ENCODE measurements at places on chromosomes 6 and 20.

DNA sequence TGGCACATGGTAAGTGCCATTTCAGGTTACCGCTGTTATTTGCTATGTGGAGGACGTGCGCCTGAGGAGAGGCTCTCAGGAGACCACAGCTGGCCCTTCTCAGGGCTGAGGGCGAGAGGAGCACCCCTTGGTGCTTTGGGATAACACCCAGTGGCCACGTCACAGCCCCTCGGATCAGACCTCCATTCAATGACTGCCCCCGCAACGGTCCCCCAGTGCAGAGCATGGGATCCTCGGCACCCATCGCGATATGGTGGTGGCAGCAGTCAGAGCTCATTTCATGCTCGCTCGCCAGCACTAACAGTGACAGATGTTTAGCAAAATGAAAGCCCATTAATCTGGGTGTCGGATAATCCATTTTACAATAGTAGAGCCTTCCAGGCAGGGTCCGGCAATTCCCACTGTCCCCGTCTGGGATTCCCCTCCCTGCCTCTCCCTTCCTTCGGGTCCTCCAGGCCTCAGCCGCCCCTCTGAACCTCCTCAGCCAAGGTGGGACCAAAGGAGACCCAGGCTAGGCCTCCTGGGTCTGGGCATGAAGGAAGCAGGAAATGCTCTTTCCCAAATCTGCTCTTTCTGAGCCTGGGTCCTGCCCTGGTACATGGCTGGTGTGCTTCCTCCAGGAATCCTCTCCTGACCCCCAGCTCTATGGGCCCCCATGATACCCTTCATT lies 117.1 kb downstream of the GRM4 start:
- DNase-seq, result no peak

DNA sequence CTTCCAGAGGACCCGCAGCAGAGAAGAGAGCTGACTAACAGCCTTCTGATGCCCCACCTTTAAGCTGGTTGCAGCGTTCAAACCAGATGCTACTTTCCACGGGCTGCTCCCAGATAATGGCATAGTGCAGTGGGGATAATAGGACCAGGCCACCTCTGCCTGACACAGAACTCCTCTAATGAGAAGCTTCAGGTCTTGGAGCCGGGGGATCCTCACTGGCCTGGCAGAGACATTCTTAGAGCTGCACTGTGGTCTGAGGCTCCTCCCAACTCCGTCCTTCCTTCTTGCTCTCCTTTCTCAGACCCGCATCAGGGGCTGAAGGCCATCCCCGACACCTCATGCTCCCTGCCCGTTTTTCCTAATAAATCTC lies 206.6 kb upstream of the MARCKS start:
- DNase-seq, result no peak

GRCh38 chr6:162706232-162706631 lies 21.3 kb downstream of the PRKN start:
- peak; percentile 85 for DNase-seq

DNA sequence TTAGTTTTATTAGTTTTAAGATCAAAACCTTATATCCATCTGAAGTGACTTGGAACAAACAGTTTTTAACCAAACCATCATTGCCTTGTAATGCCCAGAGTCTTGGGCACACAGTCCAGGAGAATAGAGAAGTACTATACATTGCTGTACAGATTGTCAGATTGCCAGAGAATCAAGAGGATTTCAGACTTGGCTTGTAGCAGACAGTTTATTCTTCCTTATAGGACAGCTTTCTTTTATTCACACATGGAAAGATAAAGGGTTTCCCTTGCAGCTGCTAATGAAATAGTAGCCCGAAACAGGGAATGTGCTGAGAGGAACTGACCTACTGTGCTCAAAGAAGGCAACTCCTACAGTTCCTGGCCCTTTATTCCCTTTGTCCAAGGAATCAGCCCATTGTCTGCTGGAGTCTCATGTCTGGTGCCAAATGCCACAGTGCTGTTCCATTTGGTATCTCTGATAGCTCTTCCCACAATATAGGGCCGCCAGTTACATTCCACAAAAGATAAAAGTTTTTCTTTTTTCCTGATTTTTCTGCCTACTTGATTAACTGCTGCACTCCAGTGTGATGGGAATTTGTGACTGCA lies 30.6 kb downstream of the DCBLD1 start:
- DNase-seq, result no peak

GRCh38 chr6:155483858-155484257 lies 28.2 kb upstream of the NOX3 start:
- DNase-seq, result no peak

- DNase-seq, result no peak
Observed at GRCh38 chr6:12717356-12717755, 789 bp downstream of the PHACTR1 start.

DNA sequence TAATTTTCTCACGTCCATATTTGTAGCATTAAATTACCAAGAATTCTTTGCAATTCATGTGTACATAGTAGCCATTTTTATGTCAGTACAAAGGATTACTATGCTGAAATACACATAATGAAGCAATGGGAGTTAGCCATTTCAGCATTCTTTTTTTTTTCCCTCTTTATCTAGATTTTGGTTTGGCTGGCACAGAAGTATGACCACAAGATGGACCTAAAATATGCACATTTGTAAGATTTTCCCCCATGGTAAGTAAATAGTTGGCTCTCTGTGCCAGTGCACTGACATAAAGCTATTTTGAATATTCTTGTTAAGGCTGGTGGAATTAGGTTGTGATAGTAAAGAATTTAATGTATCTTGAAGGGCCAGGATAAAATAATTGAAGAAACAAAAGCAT lies 486.1 kb upstream of the BTBD3 start:
- no peak for DNase-seq

DNA sequence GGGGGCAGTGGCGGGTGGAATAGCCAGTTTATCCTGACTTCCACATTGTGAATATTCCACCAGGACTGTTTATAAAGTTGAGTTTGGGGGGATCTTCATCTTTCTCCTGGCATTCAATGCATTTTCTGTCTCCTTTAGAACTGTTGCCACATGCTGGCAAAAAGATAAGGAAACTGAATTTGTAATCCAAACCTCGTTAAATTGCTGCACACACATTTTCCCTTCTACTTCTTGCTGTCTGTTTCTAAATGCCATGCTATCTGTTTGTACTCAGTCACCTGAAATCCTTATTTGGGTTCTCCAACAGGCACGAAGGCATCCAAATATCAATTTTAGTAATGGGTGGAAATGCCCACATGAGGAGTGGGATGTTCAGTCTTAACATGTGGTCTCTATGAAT lies 180.2 kb upstream of the CCN2 start:
- DNase-seq, result no peak

GRCh38 chr20:17542993-17543412 lies 11.8 kb upstream of the BFSP1 start:
- DNase-seq, result no peak

DNA sequence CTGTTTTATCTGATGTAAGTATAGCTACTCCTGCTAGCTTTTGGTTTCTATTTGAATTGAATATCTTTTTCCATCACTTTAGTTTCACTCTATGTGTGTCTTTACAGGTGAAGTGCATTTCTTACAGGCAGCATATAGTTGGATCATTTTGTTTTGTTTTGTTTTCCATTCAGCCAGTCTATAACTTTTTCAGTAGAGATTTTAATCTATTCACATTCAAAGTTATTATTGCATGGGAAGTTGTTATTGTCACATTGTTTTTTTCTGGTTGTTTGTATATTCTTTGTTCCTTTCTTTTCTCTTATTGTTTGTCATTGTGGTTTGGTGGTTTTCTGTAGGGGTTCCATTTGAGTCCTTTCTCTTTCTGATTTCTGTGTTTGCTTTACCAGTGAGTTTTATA lies 151.2 kb downstream of the PDE10A start:
- no peak for DNase-seq

DNA sequence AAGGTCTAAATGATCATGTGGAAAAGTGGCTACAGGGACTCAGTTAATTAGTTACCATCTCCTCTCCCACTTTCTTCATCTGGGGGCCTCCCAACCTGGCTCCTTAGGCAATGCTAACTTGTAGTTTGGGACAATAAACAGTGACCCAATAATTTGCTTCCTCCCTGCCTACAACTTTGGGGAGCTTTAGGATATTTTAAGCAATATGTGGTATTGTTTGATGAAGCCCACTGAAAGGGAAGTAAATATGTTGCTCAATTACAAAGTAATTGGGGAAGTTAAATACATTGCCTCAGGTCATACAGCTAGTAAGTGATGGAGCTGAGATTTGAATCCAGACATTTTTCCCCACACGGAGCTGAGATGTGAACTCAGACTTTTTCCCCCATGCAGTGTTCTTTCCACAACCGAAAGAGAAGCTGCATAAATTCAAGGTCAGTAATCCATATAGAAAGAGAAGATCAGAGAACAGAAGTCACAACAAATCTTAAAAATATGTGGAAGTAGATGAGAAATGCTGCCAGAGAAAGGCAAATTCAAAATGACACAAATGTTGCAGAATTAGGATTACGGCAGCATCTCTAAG lies 26.6 kb downstream of the ZHX3 start:
- peak; percentile 68 for DNase-seq

DNA sequence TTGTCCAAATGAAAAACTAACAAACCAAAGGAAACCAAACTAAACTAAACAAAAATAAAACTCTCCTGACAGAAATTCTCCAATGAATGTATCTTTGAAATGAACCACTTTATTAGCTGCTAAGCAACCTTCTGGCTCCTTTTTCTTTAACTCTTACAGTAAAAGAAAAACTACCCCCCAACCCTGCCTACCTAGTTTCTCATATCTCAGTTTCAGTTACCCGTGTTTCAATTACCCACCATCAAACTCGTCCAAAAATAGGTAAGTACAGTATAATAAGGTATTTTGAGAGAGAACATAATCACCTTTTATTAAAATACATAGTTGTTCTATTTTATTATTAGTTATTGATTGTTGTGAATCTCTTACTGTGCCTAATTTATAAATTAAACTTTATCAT lies 177.4 kb upstream of the THEMIS start:
- no peak for DNase-seq

- no peak for DNase-seq
Observed at GRCh38 chr6:114171473-114171872, 171.3 kb downstream of the HS3ST5 start.

GRCh38 chr6:132052096-132052495 lies 100.9 kb upstream of the CCN2 start:
- DNase-seq, result no peak

DNA sequence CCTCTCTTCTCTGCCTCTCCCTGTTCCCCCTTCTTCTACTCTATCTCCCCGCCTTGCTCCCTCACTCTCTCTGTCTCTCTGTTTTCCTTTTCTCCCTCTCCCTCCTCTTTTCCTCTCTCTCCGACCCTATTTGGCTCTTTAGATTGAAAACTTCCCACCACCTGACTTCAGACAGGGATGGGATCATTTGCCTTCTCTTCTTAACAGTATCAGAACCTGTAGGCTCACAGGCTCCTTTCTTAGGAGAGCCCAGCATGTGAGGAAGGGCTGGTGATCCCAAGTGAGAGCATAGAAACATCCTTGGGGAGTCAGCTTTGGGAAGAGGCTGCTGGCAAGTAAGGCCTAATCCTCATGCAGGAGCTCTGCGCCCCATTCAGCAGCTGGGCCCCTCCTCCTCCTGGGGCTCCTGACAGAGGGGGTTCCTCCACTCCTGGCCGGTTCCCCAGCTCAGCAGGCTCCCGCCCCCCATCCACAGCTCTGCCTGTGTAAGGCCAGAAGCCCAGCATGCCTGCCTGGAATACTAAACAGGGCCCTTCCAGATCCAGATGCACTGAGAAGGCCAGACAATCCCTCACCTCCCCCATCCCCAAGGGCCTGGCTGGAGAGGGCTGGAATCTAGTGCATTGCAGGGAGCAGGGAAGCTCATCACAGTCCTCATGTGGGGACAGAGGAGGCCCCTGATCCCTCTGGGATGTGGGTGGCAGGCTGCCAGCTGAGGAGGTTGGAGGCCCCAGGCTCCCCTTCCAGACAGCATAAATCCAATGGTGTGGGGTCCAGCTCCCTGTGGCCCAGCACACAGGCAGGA lies 93.4 kb downstream of the PTPRT start:
- DNase-seq, result no peak

DNA sequence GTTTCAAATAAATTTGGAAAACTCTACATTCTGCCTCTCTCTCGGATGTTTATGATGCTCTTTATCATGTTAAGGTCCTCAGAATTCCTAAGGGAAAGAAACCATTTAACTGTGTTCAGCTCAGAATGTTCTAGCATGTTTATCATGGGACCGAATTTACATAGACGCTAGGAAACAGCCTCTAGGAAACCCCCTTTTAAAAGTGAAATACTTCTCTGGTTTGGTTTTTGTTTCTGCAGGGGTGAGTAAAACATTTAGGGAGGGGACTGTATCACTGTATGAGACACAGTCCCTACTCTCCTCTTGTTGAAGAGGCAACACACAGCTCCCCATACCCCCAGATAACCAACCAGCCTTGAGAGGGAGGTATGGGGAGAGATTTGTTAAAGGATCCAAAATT lies 267.6 kb upstream of the SUPT3H start:
- DNase-seq, result no peak

- no peak for DNase-seq
Observed at GRCh38 chr6:32608362-32608761, 18.7 kb upstream of the HLA-DRB1 start.

DNA sequence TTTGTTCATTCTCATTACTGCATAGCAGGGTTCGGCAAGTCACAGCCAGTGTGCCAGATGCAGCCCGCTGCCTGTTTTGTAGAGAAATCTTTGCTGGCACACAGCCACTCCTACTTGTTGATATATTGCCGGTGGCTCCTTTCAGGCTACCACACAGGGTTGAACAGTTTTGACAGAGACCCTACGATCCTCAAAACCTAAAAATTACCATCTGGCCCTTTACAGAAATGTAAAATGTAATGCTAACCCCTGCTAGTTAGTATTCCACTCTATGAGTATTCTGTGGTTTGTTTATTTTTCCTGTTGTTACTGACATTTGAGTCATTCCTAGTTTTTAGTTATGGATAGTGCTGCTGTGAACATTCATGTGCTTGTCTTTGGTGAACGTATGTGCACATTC lies 11.5 kb downstream of the DHX35 start:
- DNase-seq, result no peak

GRCh38 chr20:14632906-14633305 lies 295.5 kb upstream of the FLRT3 start:
- DNase-seq, result peak; percentile 83

GRCh38 chr6:115610696-115611095 lies 450.0 kb downstream of the FRK start:
- DNase-seq, result no peak

DNA sequence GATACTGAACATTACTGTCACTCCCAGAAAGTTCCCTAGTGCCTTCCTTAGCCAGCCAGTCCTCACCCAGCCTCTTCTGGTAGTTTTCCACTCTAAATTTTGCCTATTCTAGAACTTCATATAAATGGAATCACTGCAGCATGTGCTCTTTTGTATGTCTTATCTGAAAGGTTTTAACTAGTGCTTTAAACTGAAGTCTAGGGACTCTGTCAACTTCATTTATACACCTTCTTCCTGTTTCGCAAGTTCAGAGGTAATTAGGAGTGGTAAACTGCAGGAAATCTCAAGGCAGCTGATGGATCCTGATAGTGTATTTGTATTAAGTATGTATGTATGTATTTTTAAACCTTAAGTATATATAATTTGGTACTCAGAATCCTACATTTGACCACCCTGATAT lies 94.3 kb downstream of the TCP11 start:
- DNase-seq, result peak; percentile 51
